ENCODE measurements at places on chromosomes 7 and 10. TPM values are rescaled to one million over a fixed set of nuclear protein-coding genes. Genes with fewer than 3 reads are reported as not detected.

- H3K4me3 ChIP-seq = no peak overlapping the region
- no peaks in the 10 kb centered on the region for H3K4me1 ChIP-seq
- H3K27me3 ChIP-seq = no peaks in the 10 kb centered on the region
Measured at GRCh38 chr7:26978146-26978545, 113.8 kb upstream of the SKAP2 start.

DNA sequence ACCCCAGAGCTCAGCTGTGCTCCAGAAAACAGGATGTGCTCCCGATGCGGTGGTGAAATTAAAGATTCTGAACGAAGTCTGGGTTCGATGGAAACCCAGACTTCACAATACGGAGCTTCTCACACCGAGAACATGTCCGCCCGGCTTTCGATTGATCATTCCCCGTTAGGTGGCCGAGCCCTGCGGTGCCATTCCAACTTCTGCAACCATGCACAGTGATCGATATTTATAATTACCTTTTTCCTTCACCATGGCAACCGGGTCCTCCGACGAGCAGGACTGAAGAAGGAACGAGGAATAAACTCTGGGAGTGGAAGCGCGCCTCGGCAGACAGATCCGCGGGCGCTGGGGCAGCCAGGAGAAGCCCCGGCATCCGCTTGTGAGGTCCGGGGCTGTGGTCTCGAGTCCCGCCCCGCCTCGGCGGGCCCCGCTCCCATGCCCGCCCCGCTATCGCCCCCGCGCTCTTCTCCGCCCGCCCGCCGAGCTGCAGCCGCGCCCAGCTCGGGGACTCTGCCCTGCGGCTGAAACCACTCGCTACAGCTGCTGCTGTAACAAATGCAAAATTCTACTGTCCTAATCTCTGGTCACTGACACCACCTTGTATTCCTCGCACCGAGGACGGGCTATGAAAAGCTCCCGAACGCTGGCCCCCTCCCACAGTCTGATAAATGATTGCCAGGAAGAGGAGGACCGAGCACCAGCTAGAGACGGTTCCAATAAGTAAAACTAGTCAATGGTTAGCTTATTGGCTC, 26.2 kb downstream of the ABLIM1 start:
- H3K27me3 ChIP-seq = peaks cover 2% of the 10 kb centered on the region
- H3K4me3 ChIP-seq = peak overlapping the region; percentile 91
- H3K27ac ChIP-seq = peak overlapping the region; percentile 89
- no peaks in the 10 kb centered on the region for H3K36me3 ChIP-seq

GRCh38 chr7:98294326-98294725, 12.8 kb downstream of the BRI3 start:
- no peak overlapping the region for H3K27ac ChIP-seq
- no peak overlapping the region for H3K4me3 ChIP-seq
- no peaks in the 10 kb centered on the region for H3K36me3 ChIP-seq
- no peak for DNase-seq
- H3K27me3 ChIP-seq = peaks cover 2% of the 10 kb centered on the region

- H3K36me3 ChIP-seq = peaks cover under 1% of the 10 kb centered on the region
- H3K4me3 ChIP-seq = no peak overlapping the region
- no peak for DNase-seq
Measured at GRCh38 chr7:151686826-151687225, 167.1 kb upstream of the RHEB start.

- DNase-seq = no peak
- H3K36me3 ChIP-seq = no peaks in the 10 kb centered on the region
- no peak overlapping the region for H3K4me3 ChIP-seq
- H3K27me3 ChIP-seq = no peaks in the 10 kb centered on the region
- H3K4me1 ChIP-seq = no peaks in the 10 kb centered on the region
Measured at GRCh38 chr7:20200361-20200760, 16.8 kb downstream of the MACC1 start.

GRCh38 chr10:44927352-44927751, 16.2 kb downstream of the TMEM72 start:
- no peak overlapping the region for H3K4me3 ChIP-seq
- H3K27ac ChIP-seq = no peak overlapping the region
- H3K36me3 ChIP-seq = peaks cover 7% of the 10 kb centered on the region
- peaks cover 8% of the 10 kb centered on the region for H3K27me3 ChIP-seq

DNA sequence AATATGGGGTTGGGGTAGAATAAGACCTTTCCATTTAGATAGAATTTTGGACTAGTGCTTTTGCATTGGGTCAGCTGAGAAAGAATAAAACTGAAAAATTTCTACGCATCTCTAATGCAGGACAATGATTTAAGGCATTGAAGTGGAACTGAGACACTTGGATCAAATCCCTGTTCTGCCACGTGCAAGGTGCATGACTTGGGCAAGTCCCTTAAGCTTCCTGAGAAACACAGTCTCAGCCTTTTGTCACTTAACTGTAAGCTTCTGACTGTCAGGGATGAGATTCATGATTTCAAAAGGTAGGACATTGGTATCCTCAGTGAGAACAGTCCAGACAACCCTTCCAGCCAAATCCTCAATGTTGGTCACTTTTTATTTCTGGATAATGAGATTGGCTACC, 59.2 kb downstream of the ENTPD1 start:
- no peak overlapping the region for H3K27ac ChIP-seq
- H3K36me3 ChIP-seq = peaks cover 6% of the 10 kb centered on the region
- H3K4me3 ChIP-seq = no peak overlapping the region
- H3K27me3 ChIP-seq = no peaks in the 10 kb centered on the region
- no peak for DNase-seq

TSPAN33 gene
- total RNA-seq = 6.6 TPM

DNA sequence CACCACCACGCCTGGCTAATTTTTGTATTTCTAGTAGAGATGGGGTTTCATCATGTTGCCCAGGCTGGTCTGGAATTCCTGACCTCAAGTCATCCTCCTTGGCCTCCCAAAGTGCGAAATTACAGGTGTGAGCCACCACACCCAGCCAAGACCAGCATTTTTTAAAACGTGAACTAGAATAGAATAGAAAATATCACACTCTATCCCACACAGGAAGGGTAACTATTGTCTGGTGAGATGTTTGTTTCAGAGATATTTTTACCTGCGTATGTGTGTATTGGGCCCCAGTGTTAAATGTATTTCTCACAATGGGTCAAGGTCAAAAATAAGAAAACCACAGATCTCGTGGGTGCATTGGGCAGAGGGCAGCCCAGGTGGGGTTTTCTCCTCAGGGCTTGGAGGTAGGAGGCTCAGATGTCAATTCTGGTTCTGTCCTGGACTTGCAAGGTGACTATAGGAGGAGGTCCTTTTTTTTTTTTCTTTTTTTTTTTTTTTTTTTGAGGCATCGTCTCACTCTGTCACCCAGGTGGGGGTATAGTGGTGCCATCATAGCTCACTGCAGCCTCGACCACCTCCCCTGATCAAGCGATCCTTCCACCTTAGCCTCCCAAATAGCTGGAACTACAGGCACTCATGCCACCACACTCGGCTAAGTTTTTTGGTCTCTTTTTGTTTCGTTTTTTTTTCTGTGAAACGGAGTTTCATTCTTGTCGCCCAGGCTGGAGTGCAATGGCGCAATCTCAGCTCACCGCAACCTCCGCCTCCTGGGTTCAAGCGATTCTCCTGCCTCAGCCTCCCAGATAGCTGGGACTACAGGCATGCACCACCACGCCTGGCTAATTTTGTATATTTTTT, 19.0 kb downstream of the SH2B2 start:
- no peak for DNase-seq
- H3K4me3 ChIP-seq = no peak overlapping the region
- H3K36me3 ChIP-seq = no peaks in the 10 kb centered on the region
- no peak overlapping the region for H3K27ac ChIP-seq
- H3K4me1 ChIP-seq = peaks cover 2% of the 10 kb centered on the region
- H3K27me3 ChIP-seq = peaks cover 6% of the 10 kb centered on the region

DNA sequence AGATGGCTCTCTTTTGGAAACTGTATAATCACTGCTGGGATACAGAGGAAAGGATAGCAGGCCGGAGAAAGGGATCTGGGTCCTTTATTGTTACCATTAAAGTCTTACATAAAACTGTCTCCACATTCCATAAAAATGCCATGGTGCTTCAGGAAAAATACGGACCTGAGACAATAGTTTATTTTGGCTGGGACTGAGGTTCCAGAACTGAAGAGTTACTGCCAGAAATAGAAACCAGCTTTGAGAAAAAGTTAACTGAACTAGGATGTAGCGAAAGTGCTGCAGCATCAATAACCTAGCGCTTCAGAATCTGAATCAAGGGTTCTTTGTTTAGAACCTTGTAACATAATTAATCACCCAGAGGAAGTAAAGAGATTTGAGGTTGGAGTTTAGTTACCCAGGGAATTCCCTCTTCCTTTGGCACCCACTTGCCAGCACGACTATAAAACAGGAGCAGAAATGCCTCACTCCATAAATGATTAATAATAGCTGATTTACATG, 38.0 kb downstream of the MEOX2 start:
- no peak for DNase-seq
- peaks cover 2% of the 10 kb centered on the region for H3K4me1 ChIP-seq
- H3K27me3 ChIP-seq = no peaks in the 10 kb centered on the region
- H3K27ac ChIP-seq = no peak overlapping the region

- H3K27ac ChIP-seq = no peak overlapping the region
- peaks cover 9% of the 10 kb centered on the region for H3K27me3 ChIP-seq
- H3K4me3 ChIP-seq = peak overlapping the region; percentile 61
- DNase-seq = no peak
- peaks cover 20% of the 10 kb centered on the region for H3K36me3 ChIP-seq
Measured at GRCh38 chr7:158997471-158997870, 141.1 kb downstream of the DYNC2I1 start.

UCN3 gene
- not detected for total RNA-seq

WDFY4 gene
- total RNA-seq = not detected

DNA sequence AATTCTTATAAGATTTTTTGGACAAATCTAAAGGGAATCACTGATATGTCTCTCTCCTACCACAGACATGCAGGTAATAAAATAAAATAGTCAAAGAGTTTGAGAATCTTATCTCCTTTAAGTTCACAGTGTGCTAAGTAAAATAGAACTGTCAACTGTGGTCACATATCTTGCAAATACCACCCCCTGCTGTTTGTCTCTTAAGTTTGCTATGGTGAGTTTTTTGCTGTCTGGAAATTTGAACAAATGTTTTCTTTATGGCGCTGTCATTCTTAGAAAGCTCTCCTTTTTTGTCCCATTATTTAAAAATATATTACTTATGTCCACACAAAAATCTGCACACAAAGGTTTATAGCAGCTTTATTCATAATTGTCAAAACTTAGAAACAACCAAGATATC, 19.6 kb downstream of the GIMAP5 start:
- H3K4me3 ChIP-seq = no peak overlapping the region
- peaks cover 3% of the 10 kb centered on the region for H3K27me3 ChIP-seq
- no peak for DNase-seq
- no peaks in the 10 kb centered on the region for H3K4me1 ChIP-seq

GOLGA7B gene
- 21.5 TPM for total RNA-seq

All from glutamatergic neuron (in vitro differentiated cells).